Frontal cortex (tissue), 4 donors: ENCODE measurements at places on chromosomes 5 and 9. TPM values are rescaled to one million over a fixed set of nuclear protein-coding genes. Genes with fewer than 3 reads are reported as not detected.

- DNase-seq: no peak
Measured at GRCh38 chr9:136232969-136233368, 12.6 kb downstream of the QSOX2 start.

- no peak for DNase-seq
Measured at GRCh38 chr9:131432597-131433301, 38.9 kb downstream of the PRRC2B start.

DNA sequence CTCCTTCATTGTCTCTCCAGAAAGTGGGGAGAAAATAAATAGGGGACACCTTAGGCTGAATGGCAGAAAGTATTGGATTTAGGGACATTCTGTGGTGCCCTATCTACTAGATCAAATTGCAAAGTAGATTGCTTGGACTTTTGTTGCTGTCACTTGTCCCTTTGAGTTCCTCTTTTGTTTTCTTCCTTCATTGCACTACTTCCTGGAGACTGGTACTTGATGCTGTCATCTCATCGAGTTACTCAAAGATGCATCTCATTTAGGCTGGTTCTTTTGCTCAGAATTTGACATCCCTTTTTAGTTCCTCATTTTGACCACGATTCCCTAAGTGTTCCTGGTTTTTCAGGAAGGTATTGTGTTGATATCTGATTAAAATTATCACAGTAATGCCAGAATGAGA lies 137.6 kb downstream of the ADGRV1 start:
- no peak for DNase-seq

- no peak for DNase-seq
Measured at GRCh38 chr5:179887802-179888201, 19.9 kb downstream of the TBC1D9B start.

- DNase-seq: no peak
Measured at GRCh38 chr5:95045181-95045965, 239.5 kb downstream of the MCTP1 start.

DNA sequence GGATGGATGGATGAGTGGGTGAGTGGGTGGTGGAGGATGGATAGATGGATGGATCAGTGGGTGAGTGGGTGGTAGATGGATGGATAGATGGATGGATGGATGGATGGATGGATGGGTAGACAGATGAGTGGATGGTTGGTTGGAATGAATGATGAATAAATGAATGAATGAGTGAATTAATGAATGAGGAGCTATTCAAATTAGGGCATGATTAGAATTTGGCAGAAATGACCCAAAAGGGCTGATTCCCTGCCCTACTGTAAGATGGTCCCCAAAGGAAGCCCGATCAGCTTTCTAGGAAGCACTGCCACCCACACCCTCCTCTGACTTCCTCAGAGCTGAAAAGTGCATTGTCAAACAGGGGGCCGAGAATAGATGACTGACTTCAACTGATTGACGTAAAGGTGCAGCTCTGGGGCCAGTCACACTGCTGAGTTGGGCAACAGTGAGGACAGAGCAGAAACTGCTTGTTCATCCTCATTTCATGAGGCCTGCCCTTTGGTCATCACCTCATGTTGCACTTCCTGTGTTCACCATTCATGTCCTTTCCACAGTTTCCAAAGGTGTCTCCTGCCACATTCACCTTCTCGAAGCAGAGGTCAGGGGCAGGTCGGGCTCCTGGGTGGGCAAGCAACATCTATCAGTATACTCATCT lies 34.3 kb downstream of the NIPAL4 start:
- DNase-seq: no peak

Gene GFPT2
- 11.0 TPM for total RNA-seq

Gene SLC6A18
- not detected for total RNA-seq

DNA sequence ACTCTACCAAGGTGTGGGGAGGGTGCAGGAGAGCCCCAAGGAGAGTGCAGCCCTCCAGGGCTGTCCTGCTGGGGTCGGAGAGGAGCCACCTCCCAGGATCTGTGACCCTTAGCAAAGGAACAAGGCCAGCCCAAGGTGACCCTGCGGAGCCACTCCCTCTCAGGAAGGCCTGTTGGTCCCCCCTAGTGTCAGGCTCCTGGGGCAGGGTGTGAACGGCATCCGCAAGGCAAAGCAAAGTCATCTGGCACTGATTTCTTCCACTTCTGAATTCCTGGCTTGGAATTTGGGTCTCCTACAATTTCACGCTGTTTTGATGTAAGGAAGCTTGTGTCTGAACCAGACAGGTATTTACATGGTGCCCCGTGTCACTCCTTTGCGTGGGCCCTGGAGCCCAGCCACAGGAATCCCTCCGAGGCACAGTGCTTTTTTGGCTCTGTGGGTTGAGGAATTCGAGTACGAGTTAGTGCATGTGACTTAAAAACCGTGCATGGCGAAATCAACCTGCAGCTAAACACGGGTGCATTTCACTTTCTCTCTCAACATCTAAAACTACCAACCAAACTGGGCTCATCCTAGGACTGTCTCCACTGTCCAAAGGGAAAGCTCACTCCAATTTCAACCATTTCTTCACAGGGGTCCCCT lies 24.5 kb upstream of the GFPT2 start:
- DNase-seq: no peak

Gene GABRA6
- under 0.01 TPM for total RNA-seq

DNA sequence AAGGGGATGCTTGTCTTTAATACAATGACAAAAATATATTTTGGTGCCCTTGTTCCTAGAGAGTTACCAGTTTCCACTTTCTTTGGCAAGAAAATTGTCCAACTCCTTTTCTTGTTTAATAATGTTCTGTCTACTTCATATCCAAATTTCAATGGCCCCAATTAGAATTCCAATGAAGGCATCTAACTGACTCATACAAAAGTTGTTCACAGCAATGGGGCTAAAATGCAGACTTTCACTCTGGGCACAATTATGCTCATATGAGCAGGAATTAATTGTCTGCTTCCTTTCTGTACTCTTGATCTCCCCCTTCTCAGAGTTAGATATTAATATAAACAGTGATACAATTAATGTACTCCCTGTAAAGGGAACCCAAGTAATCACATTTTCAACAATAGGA lies 42.1 kb upstream of the ZNF622 start:
- no peak for DNase-seq

- no peak for DNase-seq
Measured at GRCh38 chr9:134189145-134189469, 24.7 kb upstream of the RNU6ATAC start.

Gene FGD3
- 17.9 TPM for total RNA-seq

Gene MYMK
- not detected for total RNA-seq

DNA sequence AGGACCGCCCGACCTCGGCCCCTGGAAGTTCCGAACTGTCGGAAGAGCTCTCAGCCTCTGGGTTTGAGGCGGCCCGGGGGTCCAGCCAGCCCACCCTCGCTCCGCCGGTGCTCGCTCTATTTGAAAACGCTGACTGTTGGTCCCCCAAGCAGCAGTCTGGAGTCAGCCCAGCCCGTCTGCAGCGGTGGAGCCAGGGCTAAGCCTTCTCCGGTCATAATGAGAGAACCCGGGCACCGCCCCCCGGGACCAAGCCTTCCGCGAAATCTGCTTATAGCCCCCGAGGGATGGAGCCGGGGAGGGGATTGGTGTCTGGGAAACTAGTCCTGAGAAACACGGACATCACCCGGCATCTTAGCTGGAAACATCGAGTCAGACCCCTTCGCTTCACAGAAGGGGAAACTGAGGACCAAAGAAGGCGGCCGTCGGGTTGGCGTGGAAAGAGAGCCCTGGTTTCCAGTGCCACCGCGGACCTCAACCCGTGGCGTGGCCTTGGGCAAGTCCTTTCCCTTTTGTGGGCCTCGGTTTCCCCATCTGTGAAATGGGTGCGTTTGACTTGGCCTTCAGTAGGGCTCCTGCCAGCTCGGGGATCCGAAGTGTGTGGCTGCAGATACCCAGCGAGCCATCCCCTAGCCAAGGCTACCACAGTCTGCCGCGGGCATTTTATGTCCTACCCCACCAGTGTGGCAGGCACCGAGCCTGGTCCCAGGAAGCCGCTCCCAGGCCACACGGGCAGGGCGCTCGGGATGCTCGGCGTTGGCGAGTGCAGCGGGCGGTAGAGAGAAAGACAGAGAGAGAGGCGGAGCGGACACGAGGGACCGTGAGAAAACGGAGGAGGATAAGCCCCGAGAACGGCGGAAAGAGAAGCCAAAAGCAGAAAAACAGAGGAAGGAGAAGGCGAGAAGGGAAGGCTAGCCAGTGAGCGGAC lies 857 bp downstream of the ADAM19 start:
- no peak for DNase-seq

Gene COL23A1
- 0.82 TPM for total RNA-seq

- no peak for DNase-seq
Measured at GRCh38 chr9:98215821-98216220, 23.4 kb upstream of the CORO2A start.

Gene TCOF1
- 9.4 TPM for total RNA-seq

GRCh38 chr5:147779694-147780093 lies 2.8 kb downstream of the JAKMIP2 start:
- DNase-seq: no peak

- DNase-seq: no peak
Measured at GRCh38 chr9:136098844-136099243, 3.8 kb upstream of the NACC2 start.

Gene ARL14EPL
- not detected for total RNA-seq

Gene PDZD2
- total RNA-seq: 14.7 TPM

DNA sequence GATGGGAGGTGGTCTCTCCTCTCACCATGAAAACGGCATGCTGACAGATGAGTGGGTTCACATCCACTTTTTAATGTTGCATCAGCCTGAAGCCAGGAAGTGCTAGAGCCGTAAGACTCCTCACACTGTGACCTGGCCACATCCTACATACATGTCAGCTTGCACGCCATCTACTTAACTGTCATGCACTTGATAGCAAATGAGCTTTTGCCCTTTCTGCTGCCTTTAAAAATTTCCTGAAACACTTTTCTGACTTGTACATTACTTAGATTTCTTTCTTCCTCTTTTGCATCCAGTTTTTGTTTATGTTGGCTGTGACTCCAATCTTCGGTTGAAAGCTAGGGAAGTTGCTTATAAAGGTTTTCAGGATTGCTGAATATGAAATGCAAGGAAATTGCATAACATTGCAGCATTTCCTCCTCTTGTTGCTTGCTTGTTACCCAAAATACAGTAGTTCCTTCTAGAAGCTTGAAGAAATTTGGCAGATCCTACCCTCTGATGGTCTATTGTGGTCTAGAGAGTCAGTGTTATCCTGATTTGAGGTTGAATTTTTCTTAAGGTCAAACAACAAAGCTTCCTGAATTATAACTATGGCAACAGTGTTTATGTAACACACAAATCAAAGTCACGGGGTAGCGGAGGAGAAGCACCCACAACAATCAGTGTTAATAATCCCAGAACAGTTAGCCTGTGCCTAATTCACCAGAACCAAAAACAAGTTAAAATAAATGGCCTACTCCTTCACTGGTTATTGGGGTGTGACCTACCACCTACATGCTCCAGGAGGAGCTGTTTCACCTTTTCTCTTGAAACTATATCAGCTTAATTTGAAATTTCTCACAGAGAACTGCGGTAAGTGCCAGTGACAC lies 232.5 kb downstream of the ARHGAP26 start:
- DNase-seq: no peak

Gene PAXX
- 13.5 TPM for total RNA-seq

DNA sequence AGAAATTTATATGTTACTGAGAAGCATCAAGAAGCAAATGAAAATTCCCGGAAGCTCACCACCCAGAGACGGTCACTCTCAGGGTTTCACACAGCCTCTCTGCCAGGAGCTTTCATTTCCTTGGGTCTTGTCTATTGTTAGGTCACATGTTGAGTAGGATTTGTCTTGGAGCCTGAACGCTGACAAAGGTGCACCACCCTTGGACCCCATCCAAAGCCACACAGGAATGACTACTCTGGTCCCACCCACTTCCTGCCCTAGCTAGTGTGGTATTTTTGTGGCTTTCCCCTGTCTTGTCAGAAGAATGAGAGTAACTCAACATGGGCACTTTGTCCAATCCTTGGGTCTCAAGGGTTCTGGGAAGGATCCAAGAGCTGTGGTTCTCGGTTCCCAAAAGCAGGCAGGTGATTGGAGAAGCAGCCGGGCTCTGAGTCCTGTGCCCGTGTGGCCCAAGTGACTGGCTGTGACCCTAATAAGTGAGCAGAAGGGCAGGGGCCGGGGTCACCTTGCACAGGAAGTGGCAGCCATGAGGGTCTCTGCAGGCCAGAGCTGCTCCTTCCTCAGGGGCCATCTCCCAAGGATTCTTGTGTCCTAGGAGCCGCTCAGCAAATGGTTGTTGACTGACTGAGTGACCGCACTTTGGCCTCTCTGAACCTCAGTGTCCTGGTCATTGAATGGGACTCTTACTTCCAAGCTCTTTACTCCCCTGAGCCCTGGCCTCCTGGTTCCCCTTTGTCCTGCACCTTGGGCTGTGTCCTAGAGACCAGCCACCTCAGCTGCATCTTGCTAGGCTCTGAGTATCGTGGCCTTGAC lies 6.9 kb downstream of the FGD3 start:
- no peak for DNase-seq

Gene APBA1
- total RNA-seq: 24.9 TPM

GRCh38 chr5:134436523-134437339 lies 25.1 kb upstream of the CDKN2AIPNL start:
- DNase-seq: no peak

Gene GHR
- 1.6 TPM for total RNA-seq

GRCh38 chr5:120901199-120901598 lies 437.1 kb downstream of the PRR16 start:
- no peak for DNase-seq

DNA sequence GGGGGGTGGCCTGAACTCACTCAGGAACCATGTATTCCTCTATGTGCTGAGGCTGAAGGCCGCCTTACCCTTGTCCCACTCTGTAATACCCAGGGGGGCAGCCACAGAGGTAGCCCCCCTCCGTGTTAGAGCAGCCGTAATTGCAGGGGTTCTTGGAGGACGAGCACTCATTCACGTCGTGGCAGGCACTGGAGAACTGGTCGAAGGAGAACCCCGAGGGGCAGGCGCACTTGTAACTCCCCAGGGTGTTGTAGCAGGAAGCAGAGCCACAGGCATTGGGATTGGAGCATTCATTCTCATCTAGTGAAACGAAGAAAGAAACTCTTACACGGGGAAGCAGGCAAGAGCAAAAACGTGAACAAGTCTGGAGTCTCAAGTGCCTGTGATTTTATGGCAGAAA lies 179.8 kb downstream of the SLC12A2 start:
- no peak for DNase-seq

- no peak for DNase-seq
Measured at GRCh38 chr5:150615141-150615699, 25.2 kb upstream of the SYNPO start.

- DNase-seq: no peak
Measured at GRCh38 chr9:114048533-114049415, 29.3 kb downstream of the AMBP start.

Gene PCDHB13
- 6.1 TPM for total RNA-seq

DNA sequence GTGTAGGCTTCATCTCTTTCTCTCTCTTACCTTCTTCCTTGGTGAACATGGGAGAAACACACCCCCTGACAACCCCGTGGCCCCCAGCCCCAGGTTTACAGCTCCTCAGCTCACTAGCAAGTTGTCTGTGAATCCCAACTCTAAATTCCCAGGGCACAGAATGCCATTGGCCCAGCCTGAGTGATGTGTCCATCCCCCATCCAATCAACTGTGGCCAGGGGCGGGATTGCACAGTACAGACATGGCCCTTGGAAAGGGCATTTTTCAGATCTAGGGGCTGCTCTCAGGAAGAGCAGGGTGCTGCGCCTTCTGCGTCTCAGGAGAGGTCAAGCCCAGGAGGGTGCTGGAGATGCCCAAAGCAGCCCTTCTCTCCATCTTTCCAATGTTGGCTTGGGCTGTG lies 48.2 kb upstream of the ASS1 start:
- no peak for DNase-seq
